Activated CD4-positive, alpha-beta T cell treated with anti-CD3 and anti-CD28 coated beads for 24 hours (primary cell): ENCODE measurements at places on chromosomes 12 and 14.

DNA sequence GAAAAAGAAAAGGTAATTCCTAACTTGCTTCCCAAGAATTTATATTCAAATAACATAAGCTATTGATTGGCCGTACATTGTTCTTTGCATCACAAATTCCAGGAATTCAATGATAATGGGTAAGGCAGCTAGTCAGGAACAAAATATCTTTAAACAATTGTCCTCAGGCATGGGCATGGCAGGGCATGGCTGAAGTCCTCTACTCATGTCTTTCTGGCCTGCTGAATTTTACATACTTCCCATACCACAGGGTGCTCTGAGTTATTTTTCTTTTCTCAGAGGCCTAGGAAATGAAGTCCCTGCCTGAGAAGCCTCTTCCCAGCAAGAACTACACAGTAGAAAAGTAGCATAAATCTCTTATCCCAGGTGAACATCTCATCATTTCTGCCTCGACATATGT is 15.1 kb upstream of the DRAM1 start:
- DNase-seq, result no peak

- no peak for DNase-seq
These were observed 133.2 kb downstream of the RAD51B start for GRCh38 chr14:67952786-67953185.

DNA sequence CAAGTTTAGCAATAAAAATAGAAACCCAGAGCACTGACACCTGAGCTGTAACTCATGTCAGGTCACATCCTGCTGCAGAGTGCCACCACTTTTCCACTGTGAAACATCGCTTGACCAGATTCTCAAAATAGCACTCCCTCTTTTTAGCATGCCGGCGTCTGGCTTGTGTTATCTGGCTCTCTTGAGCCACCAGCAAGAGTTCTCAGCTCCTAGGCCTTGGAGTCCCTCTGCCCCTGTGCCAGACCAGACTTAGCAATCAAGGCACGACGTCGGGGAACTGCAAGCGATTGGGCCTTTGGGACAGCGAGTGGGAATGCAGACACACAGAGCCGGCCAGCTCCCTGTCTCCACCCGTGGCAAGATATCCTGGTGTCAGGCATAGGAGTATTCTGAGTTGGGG is 52.5 kb downstream of the SPIC start:
- no peak for DNase-seq

DNA sequence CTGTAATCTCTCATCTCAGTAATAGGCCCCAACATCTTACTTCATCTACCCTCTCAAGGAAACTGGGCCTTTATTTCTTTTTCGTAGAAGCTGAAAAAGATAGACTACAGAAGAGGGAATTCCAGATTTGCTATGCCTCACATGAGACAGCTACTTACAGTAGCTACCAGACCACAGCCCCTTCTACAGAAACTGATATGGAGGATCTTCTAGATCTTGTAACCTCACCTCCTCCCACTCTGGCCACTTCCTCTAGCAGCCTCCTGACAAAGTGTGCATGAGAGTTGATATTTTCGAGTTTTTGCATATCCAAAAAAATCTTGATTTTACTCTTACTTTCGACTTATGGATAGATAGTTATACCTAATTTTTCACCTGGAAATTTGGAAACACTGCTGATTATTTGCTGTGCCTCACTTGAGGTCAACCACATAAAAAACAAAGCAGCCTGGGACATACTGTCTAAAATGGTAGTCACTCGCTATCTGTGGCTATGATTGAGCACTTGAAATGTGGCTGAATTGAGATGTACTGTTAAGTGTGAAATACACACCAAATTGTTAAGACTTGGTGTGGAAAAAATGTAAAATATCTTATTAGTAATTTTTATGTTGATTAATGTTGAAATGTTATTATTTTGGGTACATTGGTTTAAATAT is 86.3 kb upstream of the NID2 start:
- DNase-seq, result no peak

- no peak for DNase-seq
These were observed 225.4 kb upstream of the KITLG start for GRCh38 chr12:88805692-88806091.

DNA sequence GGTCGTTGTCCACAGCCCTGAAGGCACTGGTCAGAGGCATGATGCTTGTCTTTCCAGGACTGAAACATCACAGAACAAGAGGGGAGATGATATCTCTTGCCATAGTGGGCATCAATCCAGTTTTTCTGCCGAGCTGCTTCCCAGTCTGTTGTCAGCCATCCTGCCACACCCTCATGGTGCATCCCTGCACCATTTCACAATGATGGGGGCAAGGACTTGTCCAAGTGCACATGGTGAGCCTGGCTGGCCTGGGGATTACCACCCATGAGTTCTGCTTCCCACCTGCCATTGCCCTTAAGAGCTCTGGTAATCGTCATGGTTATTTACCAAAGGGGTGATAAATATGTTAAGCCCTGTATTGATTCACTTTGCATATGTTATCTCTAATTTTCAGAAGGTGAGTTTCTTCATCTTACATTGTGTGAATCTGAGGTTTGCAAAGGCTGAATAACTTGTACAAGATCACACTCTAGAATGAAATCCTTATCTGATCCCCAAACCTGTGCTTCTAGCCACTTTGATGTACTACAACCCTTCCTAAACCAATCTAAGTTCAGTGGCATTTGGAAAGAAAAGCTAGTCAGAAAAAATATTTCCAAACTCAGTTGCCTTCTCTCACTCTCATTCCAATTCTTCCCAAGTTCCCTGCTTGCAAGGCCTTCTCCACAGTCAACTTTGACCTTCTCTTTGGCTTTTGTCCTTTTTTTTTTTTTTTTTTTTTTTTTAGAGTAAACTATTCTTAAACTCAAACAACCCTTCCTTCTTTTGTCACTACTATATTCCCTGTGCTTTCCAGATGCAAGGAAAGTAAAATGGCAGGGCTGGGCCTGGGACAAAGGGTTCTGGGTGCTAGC is 2.3 kb downstream of the AVIL start:
- no peak for DNase-seq
